Stimulated activated CD4-positive, alpha-beta T cell treated with anti-CD3 and anti-CD28 coated beads, Interleukin-1b, Interleukin-23, amount 100 ng/mL, for 4 hours (primary cell): ENCODE measurements at places on chromosomes 2 and 18.

DNA sequence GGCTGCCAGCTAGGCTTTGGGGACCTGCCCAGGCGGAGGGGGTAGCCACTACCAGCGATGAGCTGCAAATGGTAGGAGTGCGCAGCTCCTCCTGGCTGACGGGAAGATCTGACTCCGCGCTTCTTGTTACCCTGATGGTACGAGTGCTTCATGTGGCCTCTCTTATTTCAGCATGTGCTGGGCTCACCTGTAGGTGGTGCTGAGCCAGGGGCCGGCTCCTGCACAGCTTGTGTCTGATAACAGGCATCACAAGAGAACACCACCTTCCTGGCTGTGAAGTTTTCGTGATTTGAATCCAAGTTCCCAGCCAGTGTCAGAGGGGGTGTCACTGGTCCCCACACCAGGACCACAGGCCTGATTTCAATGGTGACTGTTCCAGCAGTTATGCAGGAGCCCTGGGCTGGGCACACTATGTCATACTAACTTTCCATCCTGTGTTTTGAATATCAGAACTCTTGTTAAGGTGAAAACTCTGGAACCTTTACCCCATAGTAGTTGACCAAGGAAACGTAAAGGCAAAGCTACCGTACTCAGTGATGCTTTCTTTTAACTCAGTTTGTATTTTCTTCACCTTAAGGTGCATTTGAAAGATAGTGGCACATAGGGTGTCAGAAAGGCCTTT, 28.0 kb downstream of the APCDD1 start:
- no peak for DNase-seq

DNA sequence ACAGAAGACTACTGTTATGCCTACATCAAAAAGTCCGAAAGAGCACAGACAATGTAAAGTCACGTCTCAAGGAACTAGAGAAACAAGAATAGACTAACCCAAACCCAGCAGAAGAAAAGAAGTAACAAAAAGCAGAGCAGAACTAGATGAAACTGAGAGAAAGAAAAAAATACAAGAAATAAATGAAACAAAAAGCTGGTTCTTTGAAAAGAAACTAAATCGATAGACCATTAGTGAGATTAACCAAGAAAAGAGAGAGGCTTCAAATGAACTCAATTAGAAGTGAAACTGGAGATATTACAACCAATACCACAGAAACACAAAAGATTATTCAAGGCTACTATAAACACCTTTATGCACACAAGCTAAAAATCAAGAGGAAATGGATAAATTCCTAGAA, 271.8 kb downstream of the MBD2 start:
- no peak for DNase-seq

- no peak for DNase-seq
These were observed 615.2 kb downstream of the CNTNAP5 start for GRCh38 chr2:124640221-124640750.

DNA sequence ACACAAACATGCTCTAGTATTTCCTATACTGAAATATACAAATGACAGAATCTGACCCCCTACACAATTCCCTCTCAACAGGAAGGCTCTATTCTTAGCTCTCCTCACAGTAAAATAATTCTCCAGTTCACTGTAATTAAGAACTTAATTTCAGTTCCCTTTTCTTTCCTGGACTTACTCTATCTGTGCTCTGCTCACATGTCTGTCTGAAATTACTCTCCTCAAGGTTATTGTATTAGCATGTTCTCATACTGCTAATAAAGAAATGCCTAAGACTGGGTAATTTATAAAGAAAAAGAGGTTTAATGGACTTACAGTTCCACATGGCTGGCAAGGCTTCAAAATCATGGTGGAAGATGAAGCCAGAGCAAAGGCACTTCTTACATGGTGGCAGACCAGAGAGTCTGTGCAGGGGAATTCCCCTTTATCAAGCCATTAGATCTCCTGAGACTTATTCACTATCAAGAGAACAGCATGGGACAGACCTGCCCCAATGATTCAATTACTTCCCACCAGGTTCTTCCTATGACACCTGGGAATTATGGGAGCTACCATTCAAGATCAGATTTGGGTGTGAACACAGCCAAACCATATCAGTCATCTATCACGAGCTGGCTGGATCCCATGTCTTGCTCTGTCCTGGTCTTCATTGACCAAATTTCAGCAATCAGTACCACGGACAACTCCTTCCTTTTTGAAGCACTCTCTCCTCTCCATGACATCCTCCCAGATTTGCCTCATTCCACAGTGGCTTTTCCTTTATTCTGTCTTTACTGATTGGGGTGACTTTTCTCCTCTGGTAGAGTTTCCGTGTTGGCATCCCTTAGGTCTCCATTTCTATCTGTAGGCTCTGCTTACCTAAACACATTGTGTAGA, 110.9 kb downstream of the GALR1 start:
- DNase-seq = no peak

GRCh38 chr2:21427606-21428005, 303.8 kb downstream of the TDRD15 start:
- no peak for DNase-seq

- no peak for DNase-seq
These were observed 230.4 kb upstream of the SPRED2 start for GRCh38 chr2:65662654-65663432.

GRCh38 chr2:144310889-144311608, 208.9 kb downstream of the ZEB2 start:
- DNase-seq = no peak

GRCh38 chr18:44067186-44067585, 613.5 kb upstream of the SETBP1 start:
- no peak for DNase-seq

DNA sequence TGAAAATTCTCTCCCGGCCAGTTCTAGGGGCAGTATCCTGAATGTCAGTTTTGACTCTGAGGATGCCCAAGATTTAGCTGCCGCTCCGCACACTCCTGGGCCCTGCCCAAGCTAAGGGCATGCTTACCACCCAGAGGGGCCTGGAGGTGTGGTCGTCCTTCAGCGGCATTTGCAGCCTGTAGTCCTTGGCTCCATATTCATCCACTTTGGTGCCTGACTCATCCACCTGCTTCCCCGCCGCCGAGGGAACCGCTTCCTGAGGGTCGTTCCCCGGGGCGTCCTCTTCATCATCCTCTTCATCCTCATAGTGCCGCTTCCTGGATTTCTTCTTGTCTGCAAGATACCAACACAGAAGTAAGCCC, 577 bp downstream of the ERCC3 start:
- no peak for DNase-seq

- DNase-seq = no peak
These were observed 116.8 kb downstream of the CTAGE1 start for GRCh38 chr18:22300665-22301636.

GRCh38 chr2:100982431-100982861, 19.6 kb upstream of the RPL31 start:
- DNase-seq = no peak

DNA sequence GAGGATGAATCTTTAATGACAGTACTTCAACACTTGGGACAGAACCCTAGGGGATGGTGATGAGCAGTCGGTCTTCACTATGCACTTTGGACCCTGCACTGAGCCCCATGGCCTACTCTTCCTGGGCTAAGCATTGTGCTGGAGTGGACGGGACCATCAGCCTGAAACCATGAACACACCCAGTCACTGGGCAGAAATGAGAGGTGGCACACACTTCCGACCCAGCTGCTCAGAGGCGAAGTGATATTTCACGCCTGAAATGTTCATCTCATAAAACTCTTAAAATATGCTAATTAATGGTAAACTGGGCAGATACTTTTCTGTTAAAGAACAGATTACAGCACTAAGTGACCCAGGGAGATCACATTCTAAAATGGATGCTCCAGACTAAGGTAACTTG, 150.3 kb upstream of the NDUFV2 start:
- no peak for DNase-seq

DNA sequence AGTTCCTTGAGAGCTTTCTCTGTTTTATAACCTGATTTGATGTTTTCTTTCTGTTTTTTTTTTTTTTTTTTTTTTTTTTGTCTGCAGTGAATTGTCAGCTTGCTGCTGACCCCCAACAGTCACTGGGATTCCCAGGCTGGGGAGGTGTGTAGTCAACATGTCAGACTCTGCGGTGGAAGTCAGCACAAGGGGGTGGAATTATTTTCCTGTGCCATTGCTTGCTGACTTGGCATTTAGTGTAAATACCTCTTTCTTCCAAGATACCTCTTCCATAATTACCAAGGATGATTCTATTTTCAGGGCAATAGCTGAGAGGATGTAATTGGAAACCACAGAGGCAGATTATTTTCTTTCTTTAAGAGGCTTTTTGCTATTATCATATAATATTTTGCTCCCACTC, 266.3 kb downstream of the CCDC85A start:
- DNase-seq = no peak

DNA sequence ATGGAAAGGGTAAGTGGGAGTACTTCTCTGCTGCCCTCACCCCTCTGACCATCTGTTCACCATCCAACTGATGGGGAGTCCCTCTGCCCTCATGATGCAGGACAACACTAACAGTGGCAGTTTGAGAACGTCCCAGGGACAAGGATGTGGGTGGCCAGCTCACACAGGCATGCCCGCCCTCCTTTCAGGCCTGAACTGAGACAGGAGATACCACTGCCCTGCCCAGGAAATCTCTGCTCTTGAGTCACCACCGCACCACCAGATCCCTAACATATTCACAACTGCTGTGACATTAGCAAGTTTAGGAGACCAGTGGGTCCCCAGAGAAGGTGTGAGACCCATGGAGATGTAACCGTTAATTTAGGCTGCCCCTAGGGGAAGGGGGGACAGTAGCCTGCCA, 66.2 kb downstream of the TRAPPC8 start:
- DNase-seq = no peak

DNA sequence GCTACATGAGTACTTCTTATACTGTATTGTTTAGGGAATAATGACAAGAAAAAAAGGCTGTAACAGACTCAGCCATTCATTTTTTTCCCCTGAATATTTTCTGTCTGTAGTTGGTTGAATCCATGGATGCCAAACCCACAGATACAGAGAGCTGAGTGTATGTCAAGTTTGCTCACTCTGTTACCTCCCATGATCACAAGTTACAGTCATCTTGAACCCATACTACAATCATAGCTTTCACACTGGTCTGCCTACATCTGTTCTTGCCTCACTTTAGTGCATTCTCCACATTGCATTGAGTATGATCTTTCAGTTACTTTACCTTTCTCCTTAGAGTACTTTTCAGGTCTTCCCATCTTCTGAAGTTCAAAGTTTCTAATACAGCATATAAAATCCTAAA, 94.0 kb downstream of the BIRC6 start:
- no peak for DNase-seq

- no peak for DNase-seq
These were observed 936.6 kb upstream of the FANCL start for GRCh38 chr2:59177748-59178147.

DNA sequence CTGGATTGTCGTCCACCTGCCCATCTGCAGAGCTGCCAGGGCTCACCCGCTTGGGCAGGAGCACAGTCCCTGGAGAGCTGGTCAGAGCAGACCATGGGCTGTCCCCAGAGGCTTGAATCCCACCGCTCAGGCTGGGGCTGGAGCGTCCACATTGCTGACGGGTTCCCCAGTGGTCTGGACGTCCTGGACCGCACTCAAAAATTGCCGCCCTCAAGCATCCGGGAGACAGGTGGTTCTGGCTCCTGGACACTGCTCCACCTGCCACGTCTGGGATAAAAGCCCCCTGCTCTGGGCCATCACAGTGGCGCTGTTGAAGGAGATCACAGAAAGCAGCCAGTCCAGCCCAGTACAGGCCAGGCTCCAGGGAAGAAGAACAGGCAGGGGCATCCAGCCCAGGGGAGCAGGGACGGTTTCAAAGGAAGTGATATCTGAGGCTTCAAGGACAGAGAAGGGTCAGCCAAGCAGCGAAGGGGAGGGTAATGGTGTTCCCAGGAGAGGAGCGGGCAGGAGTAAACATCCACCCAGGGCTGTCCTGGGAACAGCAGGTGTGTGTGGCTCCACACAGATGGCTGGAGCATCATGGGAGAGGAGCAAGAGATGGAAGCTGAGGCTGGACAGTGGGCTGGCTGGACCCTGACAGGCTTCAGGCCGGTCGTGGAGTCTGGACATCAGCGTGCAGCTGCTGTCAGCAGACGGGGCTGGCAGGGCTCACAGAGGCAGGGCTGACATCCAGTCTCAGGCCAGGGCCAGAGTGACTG, 21.9 kb upstream of the ID2 start:
- no peak for DNase-seq

DNA sequence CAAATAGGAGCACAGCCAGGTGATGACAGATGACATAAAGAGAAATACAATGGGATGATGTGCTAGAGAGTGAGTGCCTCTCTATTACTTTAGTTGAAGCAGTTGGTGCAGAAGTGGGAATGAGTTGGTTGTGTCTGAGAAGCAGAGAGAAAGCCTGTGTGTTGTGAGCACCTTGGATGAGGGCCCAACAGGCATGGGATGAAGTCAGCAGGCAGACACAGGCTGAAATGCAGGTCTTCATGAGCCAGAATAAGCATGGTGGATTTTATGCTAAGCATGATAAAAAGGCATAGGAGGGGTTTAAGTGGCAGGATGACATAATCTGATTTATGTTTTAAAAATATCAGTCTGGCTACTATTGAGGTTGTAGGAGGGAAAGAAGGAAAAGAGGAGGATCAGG, 71.5 kb downstream of the KLHL14 start:
- DNase-seq = no peak

GRCh38 chr2:37527361-37527760, 144.1 kb downstream of the CDC42EP3 start:
- no peak for DNase-seq

GRCh38 chr18:12257996-12258718, 4.0 kb downstream of the CIDEA start:
- no peak for DNase-seq

GRCh38 chr2:225041207-225041850, 939 bp downstream of the DOCK10 start:
- peak; percentile 52 for DNase-seq

- no peak for DNase-seq
These were observed 80.3 kb downstream of the NPAS2 start for GRCh38 chr2:100900156-100900795.

GRCh38 chr2:202671317-202672035, 36.7 kb downstream of the FAM117B start:
- no peak for DNase-seq

GRCh38 chr18:32714571-32715148, 58.2 kb downstream of the KLHL14 start:
- no peak for DNase-seq

DNA sequence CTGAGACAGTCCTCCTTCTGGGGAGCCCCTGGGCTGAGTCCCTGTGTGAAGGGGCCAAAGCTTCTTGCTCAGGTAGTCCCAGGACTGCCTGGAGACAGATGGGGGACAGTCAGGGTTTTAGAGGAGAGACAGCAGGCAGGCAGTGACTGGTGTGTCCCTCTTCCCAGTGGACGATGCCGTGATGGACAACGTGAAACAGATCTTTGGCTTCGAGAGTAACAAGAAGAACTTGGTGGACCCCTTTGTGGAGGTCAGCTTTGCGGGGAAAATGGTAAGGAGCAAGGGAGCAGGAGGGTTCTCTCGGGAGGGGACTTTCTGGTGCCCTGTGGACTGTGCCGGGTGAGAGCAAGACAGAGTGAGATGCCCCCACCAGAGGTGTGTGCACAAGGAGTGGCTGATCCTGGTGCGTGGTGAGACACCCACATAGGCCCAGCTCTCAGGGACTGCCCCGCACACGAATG, 74.8 kb downstream of the DYSF start:
- DNase-seq = no peak
